Activated CD4-positive, alpha-beta memory T cell treated with anti-CD3 and anti-CD28 coated beads, Interleukin-2, amount 10 ng/mL, durations not matched to agents 7 days and 5 days (primary cell): ENCODE measurements at places on chromosomes 7 and 10. TPM values are rescaled to one million over a fixed set of nuclear protein-coding genes. Genes with fewer than 3 reads are reported as not detected.

The SPDYE6 gene
- total RNA-seq: not detected

The AUTS2 gene
- total RNA-seq: 16.9 TPM

The OR13A1 gene
- total RNA-seq: not detected

The PAX4 gene
- total RNA-seq: not detected

The TMEM72 gene
- total RNA-seq: not detected

The GNGT1 gene
- not detected for total RNA-seq

The ANKRD2 gene
- total RNA-seq: not detected
